ENCODE measurements at places on chromosomes 11 and 22.

DNA sequence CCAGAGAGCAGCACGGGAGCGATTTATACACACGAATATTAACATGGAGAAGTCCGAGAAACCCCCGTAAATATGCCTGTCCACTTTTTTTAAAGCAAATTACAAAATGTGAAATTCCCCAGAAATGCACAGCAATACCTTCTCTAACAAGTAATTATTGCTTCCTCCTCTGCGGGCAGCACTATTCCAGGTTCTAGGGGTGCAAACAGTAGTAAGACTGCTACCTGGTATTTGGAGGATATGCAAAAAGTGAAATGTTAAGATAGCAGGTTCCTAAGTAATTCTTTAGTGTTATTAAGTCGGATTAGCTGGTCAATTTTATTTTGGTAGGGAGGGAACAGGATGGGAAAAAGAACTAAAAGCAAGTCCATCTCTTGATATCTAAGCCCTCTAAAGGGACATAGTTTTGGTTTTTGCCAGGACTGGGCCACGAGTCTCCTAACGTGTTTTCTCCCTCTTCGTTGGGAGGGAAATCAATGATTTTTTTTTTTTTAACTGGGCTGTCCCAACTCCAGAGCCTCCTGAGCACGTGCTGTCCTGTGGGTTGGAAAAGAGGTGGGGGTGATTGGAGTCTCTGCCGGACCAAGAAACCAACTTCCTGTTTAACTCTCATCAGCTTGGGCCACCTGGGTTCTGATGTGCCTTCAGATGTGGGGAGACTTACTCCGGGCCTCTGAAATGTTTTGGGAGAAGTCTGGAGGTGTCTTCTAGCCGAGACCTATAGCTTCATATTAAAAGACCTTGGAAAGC lies 1.7 kb upstream of the XBP1 start:
- DNase-seq, result no peak
- H3K27ac ChIP-seq, result peak overlapping the region; percentile 83

DNA sequence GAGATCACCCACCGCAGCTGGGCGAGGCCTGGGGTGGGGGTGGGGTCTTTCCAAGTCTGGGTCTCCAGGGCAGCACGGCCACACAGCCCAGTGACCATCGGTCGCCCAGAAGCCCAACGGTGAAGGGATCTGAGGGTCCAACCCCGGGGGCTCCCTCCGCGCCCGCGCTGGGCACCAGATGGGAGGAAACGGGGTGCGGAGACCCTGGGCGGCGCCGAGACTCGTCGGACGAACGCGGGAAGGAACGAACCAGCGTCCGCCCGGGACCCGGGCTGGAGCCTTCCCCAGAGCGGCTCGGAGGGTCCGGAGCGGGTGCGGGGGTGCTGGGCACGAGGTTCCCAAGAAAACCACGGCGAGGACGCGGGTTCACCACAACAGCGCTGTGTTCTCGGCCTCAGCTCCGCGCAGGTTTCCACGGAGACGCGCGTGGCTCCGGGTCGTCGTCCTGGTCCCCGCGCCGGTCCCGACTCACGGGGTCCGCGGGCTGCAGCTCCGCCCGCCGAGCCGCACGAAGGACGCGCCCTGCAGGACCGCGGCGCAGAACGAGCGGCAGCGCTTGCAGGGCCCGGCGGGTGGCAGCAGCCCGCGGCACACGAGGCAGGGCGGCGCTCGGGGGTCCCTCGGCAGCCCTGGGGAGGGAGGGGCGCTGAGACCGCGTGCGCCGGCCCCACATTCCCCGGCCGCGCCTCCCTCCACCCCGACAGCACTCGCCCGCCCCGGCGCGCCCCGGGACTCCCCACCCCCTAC lies 2.3 kb upstream of the IL17REL start:
- H3K27me3 ChIP-seq, result peaks cover 20% of the 10 kb centered on the region
- H3K4me1 ChIP-seq, result peaks cover 43% of the 10 kb centered on the region
- no peak overlapping the region for H3K27ac ChIP-seq

- peaks cover 2% of the 10 kb centered on the region for H3K4me1 ChIP-seq
- no peak for DNase-seq
- H3K27ac ChIP-seq, result no peak overlapping the region
- H3K36me3 ChIP-seq, result no peaks in the 10 kb centered on the region
- H3K27me3 ChIP-seq, result no peaks in the 10 kb centered on the region
These were observed 390.5 kb downstream of the TBC1D22A start for GRCh38 chr22:47152938-47153337.

DNA sequence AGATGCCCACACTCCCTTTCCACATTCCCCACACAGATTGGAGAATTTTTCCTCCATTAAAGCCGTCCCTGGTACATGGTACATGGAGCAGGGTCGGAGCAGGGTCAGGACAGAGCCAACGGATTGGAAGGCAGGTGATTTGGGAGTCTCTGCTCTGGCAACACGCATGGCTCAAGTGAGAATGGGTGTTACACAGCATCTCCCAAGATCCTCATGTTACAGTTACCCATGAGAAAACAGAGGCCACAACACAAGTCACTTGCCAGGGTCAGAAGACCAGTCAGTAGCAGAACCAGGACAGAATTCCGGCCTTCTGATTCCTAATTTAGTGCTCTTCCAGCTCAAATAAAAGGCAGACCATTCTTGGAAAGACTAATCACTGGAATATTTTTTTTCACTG lies 7.7 kb upstream of the F2 start:
- H3K27me3 ChIP-seq, result no peaks in the 10 kb centered on the region
- H3K4me1 ChIP-seq, result peaks cover 3% of the 10 kb centered on the region
- H3K36me3 ChIP-seq, result peaks cover 9% of the 10 kb centered on the region
- no peak for DNase-seq
- H3K27ac ChIP-seq, result no peak overlapping the region
- no peak overlapping the region for H3K4me3 ChIP-seq

DNA sequence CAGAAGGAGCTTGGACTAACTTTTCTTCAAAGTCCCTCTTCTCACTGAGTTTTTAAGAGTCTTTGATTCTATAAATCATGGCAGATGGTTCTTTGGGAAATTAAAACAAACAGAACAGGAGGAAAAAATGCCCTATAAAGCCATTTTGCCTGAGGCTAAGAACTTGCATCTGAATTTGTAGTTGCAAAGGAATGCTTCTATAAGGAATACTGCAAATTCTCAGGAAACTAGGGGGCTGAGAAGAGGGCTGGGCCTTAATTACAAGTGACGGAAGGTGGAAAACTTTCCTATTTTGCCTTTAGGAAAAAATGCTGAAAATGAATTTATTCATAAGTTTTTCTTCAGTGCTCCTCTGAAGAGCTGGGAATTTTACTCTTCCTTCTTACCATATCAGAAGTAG lies 90.0 kb upstream of the NARS2 start:
- no peaks in the 10 kb centered on the region for H3K4me1 ChIP-seq
- no peak for DNase-seq
- no peak overlapping the region for H3K27ac ChIP-seq
- H3K27me3 ChIP-seq, result peaks cover 17% of the 10 kb centered on the region
- no peak overlapping the region for H3K4me3 ChIP-seq
- no peaks in the 10 kb centered on the region for H3K36me3 ChIP-seq
